ENCODE measurements at places on chromosomes 2 and 18.

DNA sequence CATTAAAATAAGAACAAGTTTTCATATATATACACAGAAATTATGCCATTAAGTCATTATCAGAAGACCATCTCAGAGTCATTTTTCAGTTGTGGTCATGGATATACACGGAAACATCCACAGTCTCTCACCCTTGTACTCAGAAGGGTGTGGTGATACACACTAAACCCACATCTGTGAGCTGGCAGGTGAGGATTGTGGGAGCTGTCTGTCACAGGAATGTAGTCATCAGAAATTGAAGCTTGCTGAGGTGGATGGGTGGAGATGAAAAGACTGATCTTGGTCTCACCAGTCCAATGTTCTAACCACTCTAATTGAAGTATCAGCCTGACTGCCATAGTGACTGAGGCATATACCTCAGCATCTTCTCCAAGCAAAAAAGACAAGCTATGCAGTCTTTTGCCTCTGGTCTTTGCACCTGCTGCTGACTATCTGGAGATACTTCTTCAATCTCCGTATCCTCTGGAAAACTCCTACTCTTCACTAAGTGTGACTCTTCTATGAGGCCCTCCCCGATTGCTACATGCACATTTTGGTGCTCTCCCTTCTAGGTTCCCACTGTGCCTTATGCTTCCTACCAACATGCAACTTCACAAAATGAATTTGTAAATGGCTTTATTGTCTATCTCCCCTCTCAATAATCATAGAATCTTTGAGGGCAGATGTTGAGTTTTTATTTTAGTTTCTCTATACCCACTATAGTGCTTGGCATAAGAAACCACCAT is 232.8 kb downstream of the DYM start:
- DNase-seq, result no peak

GRCh38 chr18:37986665-37987064 is 421.1 kb upstream of the CELF4 start:
- DNase-seq, result no peak

GRCh38 chr2:216006164-216006663 is 7.1 kb downstream of the MREG start:
- DNase-seq, result no peak

GRCh38 chr18:49878567-49879270 is 65.4 kb upstream of the ACAA2 start:
- DNase-seq, result no peak

GRCh38 chr2:10753156-10753555 is 31.7 kb downstream of the ATP6V1C2 start:
- no peak for DNase-seq

DNA sequence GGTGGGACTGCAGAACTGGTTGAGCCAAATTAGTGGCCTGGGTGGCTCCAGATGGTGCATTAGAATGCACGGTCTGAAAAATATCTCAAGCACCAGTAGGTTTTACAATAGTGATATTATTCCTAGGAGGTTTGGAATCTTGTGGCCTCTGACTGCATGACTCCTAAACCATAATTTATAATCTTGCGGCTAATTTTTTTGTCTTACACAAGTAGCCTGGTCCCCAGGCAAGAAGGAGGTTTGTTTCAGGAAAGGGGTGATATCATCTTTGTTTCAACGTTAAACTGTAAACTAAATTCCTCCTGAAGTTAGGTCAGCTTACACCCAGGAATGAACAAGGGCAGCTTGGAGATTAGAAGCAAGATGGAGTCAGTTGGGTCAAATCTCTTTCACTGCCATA is 98.9 kb upstream of the ARL4C start:
- DNase-seq, result no peak

- no peak for DNase-seq
These were observed 5.6 kb upstream of the SIX2 start for GRCh38 chr2:45014831-45015230.

GRCh38 chr2:197927994-197928393 is 123.6 kb downstream of the PLCL1 start:
- no peak for DNase-seq

GRCh38 chr2:74436111-74436805 is 5.5 kb downstream of the RTKN start:
- DNase-seq, result no peak

DNA sequence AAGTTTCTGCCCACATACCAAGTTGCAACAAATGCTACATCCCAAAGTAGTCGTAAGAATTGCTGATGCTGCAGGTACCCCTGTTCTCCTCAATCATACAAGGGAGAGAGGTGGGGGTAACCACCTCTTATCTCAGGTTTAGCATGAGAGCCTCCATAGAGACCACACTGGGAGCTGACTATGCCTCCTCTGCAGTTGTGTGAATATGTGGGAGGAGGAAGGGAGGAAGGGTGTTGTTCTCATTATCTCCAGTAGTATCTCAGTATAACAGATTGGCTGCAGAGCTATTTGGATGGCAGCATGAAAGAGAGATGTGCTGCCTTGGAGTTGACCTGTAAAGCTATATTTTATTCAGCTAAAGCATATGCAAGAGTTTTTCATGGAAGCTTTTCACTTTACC is 690.7 kb downstream of the KCNJ3 start:
- no peak for DNase-seq

GRCh38 chr18:49050452-49050851 is 99.7 kb upstream of the SMAD7 start:
- DNase-seq, result no peak

GRCh38 chr2:195494451-195494850 is 162.6 kb upstream of the SLC39A10 start:
- no peak for DNase-seq

DNA sequence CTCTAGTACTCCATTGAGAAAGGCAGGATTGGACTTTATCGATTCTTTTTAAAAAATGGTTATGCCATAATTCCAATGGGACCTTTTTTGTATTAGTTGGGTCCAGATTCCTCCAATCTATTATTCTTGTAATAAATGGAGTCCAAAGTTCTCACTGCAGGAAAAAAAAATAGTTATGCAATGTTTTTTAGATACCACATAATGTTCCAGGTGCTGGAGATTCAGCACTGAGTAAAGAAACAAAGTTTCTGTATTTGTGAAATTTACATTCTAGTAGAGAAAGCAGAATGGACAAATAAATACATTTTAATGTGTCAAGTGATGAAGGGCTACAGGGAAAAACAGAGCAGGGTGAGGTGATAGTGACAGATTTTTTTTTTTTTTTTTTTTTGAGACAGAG is 78.5 kb upstream of the MYCN start:
- DNase-seq, result no peak

- DNase-seq, result no peak
These were observed 26.3 kb downstream of the GPR55 start for GRCh38 chr2:230898713-230899091.

- DNase-seq, result no peak
These were observed 364.0 kb downstream of the GPD2 start for GRCh38 chr2:156800065-156800653.

- DNase-seq, result peak; percentile 58
These were observed 665 bp downstream of the MCM6 start for GRCh38 chr2:135875491-135876065.

- DNase-seq, result no peak
These were observed 183.4 kb downstream of the MYO3B start for GRCh38 chr2:170361090-170361936.

DNA sequence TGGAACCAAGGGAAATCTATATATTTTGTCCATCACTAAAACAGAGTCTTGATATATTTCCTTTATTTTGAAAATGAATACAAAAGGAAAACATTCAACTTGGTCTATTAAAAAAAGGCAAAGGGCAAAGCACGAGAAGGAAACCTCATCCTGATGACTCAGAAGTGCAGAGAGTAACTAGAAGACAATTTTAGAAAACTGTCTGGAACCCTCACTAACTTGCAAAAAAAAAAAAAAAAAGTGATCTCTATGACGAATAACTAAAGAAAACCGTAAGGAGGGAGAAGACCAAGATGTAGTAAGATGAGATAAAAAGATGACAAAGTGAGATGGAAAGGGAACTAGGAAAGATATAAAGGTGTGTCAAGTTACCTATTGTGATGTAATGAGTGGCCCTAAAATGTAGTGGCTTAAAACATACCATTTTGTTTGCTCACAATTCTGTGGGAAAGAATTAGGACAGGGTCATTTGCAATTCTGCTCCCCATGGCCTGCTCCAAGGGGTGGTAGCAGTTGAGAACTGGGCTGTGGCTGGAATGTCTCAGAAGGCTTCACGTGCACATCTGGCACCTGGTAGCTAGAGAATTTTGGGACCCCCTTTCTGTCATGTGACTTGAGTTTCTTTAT is 303.0 kb downstream of the DYSF start:
- no peak for DNase-seq

DNA sequence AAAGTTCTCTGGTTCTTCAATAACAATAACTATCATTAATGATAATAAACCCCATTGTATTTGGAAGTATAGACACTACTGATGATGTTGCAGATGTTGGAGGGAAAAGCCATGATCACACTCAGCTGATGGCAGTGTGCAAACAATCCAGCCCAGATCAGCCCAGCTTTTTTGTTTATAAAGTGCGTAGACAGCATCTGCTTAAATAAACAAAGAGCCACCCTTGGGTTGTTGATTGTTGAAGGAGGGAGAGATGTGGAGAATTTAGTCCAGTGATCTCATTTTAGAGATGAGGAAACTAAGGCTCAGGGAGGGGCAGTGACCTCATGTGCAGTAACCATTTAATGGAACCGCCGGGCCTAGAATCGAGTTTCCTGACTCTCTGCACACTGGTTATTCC is 56.0 kb upstream of the MEX3C start:
- no peak for DNase-seq

- no peak for DNase-seq
These were observed 50.6 kb downstream of the MDH1 start for GRCh38 chr2:63639344-63639743.

DNA sequence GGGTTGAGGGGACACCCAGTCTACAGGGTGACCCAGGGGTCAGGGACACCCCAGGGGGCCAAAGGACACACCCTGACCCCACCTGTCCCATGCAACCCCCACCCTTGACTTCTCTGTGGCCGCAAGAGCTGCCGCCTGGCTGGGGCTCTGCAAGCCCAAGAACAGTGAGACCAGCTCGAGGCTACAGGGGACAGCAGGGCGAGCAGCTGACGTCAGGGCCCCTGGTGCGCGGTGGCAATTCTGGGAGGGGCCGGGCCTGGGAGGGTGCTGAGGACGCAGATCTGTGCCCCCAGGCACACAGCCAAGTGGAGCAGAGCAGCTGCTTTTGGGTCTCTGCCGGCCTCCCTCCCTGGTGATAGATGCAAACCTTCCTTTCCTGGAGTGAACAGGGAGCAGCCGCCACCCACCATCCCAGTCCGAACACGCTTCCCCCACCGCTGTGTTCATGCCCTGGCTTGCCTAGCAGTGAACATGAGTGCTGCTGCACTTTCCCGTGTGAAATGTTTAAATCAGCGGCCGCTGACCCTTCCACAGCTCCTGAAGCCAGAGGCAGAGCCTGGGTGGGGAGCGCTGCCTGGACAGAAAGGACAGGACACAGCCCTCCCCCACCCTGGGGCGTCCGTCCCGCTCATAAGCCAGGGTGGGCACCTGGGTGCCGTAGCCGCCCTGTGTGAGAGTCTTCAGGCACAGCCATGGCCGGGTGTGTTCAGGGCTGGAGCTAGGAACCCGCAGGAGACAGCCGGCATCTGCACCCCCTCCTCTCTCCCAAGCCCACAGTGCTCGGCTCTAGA is 46.9 kb downstream of the SLC66A2 start:
- no peak for DNase-seq

- no peak for DNase-seq
These were observed 396.3 kb upstream of the CHST9 start for GRCh38 chr18:27581296-27581904.

All from activated naive CD4-positive, alpha-beta T cell (primary cell).